ENCODE measurements at places on chromosomes 12 and 14. TPM values are rescaled to one million over a fixed set of nuclear protein-coding genes. Genes with fewer than 3 reads are reported as not detected.

Gene KLHDC2
- 40.5 TPM for total RNA-seq

Gene MIA2
- 25.2 TPM for total RNA-seq

Gene IAPP
- not detected for total RNA-seq

Gene SLC17A8
- not detected for total RNA-seq
